HT1080 (cell line): ENCODE measurements at places on chromosomes 4 and X. TPM values are rescaled to one million over a fixed set of nuclear protein-coding genes. Genes with fewer than 3 reads are reported as not detected.

Gene SASH3
- 0.03 TPM in 1 of 2 replicates, not detected in the other for total RNA-seq

Gene ABLIM2
- 0.19 TPM in 1 of 2 replicates, not detected in the other for total RNA-seq

Gene HMGN5
- total RNA-seq: 0.40 TPM in 1 of 2 replicates, not detected in the other

Gene VSIG1
- total RNA-seq: not detected in 2 replicates

Gene RAB39B
- 0.50 and 0.85 TPM in 2 replicates for total RNA-seq

Gene DUX4
- total RNA-seq: not detected in 2 replicates

Gene F11
- not detected in 2 replicates for total RNA-seq
